ENCODE measurements at places on chromosomes 12 and 14. TPM values are rescaled to one million over a fixed set of nuclear protein-coding genes. Genes with fewer than 3 reads are reported as not detected.

DNA sequence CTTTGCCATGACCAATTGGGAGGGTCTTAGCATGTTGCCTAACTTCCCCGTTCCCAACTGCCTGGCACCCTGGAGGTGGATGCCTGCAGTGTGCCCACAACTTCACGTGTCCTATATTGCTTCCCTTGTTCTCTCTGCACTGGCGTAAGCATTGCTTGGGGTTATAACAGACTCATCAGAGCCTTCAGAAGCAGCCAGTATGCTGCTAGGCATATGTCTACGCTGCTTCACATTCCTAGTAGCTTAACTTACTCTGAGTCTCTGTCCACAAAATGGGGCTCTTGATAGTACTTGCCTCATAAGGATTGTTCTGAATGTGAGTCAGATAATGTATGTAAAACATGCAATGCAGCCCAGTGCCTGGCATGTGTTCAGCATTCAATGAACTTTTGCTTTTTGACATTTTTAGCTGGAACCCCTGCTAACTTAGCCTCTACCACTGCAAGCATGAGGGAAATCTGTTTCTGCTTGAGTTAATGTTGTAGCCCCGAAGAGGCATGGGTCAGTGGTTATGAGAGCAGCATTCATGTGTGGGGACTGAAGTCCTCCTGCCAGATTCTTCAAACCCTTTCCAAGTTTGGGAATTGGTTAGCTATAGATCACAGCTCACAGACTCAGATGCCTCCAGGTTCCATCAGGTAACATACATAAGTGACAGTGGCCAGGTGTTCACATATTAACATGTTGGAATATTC, 2.8 kb downstream of the SLC5A8 start:
- no peaks in the 10 kb centered on the region for H3K36me3 ChIP-seq
- no peak for DNase-seq
- H3K4me1 ChIP-seq = no peaks in the 10 kb centered on the region
- peaks cover 51% of the 10 kb centered on the region for H3K27me3 ChIP-seq
- no peak overlapping the region for H3K4me3 ChIP-seq

GRCh38 chr12:51901881-51902280, 5.4 kb upstream of the ACVRL1 start:
- DNase-seq = no peak
- H3K4me1 ChIP-seq = peaks cover 16% of the 10 kb centered on the region
- no peaks in the 10 kb centered on the region for H3K36me3 ChIP-seq
- H3K4me3 ChIP-seq = no peak overlapping the region

- peak overlapping the region; percentile 2 for H3K27ac ChIP-seq
- H3K36me3 ChIP-seq = no peaks in the 10 kb centered on the region
- no peak for DNase-seq
- no peak overlapping the region for H3K4me3 ChIP-seq
- H3K4me1 ChIP-seq = peaks cover 53% of the 10 kb centered on the region
- H3K27me3 ChIP-seq = no peaks in the 10 kb centered on the region
Measured at GRCh38 chr14:59313144-59313651, 124.7 kb downstream of the DAAM1 start.

PMCH gene
- 1.3 TPM for total RNA-seq

CMKLR1 gene
- total RNA-seq = 2.2 TPM

NKX2-8 gene
- total RNA-seq = not detected

DNA sequence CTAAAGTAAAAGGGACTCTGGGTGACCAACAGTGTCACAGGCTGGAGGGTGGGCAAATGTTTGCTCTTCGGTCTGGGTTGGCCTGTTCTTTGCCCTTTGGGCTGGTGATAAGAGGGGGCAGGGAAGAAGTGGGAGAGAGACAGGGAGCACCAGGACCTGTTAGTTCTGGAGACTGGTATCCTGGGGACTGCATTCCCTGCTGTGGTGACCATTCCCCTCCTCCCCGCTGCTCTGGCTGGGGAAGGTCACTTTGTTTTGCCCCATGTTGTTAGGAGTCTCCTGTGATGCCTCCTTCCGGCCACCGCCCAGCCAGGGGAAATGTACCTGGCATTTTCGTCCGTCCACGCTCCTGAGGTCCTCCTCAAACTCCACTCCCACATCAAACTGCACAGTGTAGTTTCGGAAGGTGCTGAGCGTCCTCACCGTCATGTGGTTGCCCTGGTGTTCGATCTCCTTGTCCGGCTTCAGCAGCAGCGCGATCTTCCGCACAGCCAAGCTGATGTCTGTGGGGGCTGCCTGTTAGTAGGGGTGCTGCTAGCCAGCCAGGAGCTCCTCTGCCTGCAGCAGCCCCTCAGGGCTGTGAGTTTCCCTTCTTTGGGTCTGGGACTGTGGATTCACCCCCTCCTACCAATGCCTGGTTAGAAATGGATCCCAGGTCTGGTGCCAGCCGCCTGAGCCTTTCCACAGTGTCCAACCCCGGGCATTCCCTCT, 618 bp downstream of the RBP5 start:
- peaks cover 6% of the 10 kb centered on the region for H3K4me1 ChIP-seq

DNA sequence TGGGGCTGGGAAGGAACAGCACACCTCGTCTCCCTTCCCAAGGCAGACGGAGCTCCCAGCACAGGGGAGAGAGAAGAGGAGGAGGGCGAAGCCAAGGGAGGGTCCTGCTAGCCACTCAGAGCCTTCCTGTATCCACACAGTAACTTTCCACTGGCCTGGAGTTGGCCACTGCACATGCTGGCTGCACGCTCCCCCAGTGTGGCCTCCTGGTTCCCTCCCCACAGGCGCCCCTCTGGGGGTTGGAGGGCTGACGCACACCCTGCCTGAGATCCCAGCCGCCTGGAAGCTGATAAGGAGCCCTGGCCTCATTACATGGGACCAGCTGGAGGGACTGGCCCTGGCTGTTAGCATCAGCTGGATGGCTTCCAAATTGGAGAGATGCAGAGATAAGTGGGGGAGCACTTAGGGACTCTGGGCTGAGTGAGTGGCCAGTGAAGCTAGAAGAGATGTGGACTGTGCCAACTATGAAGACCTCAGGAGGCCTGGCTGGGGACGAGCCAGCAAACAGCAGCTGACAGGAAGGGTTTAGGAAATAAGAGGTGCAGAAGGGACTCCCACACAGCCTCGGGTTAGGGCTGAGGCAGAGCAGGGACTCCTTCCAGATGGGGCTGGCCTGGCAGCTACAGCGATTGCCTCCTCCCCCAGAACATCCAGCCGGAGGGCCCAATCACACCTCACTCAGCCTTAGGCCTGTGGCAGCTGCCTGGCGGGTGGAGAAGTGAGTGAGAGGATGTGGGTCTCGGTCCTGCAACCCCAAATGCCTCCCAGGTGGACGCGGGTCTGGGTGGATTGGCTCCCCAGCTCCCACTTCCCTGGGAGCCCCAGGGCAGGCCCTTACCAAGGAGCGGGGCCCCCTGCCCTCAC, 26.3 kb upstream of the BCDIN3D start:
- H3K27ac ChIP-seq = peak overlapping the region; percentile 89
- H3K4me1 ChIP-seq = peaks cover 29% of the 10 kb centered on the region
- no peaks in the 10 kb centered on the region for H3K27me3 ChIP-seq
- peak; percentile 93 for DNase-seq
- H3K4me3 ChIP-seq = no peak overlapping the region
- H3K36me3 ChIP-seq = no peaks in the 10 kb centered on the region

- no peak for DNase-seq
- H3K27ac ChIP-seq = no peak overlapping the region
- no peaks in the 10 kb centered on the region for H3K4me1 ChIP-seq
- H3K27me3 ChIP-seq = no peaks in the 10 kb centered on the region
- no peak overlapping the region for H3K4me3 ChIP-seq
Measured at GRCh38 chr14:91708795-91709194, 23.1 kb downstream of the CATSPERB start.

DNA sequence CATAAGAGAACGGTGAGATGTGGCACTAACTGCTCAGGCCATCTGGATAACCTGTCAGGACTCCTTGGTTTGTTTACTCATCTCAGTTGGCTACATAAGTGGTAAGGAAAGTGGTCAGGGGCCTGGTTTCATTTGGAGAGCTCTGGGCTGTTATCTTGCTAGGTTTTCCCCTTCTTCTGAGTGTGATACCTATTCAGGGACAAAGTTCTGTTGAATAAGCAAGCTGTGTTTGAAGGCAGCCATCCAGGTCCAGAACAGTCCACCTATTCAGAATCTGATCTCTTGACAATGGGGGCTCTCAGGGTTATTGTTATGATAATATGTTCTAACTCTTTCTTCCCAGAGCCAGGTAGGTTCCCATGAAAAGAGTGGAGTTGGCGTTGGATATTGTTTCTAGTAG, 194.9 kb downstream of the PAH start:
- DNase-seq = no peak
- no peaks in the 10 kb centered on the region for H3K36me3 ChIP-seq
- H3K27ac ChIP-seq = no peak overlapping the region
- no peaks in the 10 kb centered on the region for H3K4me1 ChIP-seq
- H3K27me3 ChIP-seq = no peaks in the 10 kb centered on the region

HNF1A gene
- 13.2 TPM for total RNA-seq
